Stomach (tissue), 19 donors: ENCODE measurements at places on chromosomes 4 and X. TPM values are rescaled to one million over a fixed set of nuclear protein-coding genes. Genes with fewer than 3 reads are reported as not detected.

GRCh38 chr4:76515975-76516843 lies 81.2 kb downstream of the SHROOM3 start:
- no peaks in the 10 kb centered on the region for H3K36me3 ChIP-seq
- H3K27ac ChIP-seq = no peak overlapping the region
- DNase-seq = no peak
- H3K4me3 ChIP-seq = no peak overlapping the region
- no peaks in the 10 kb centered on the region for H3K27me3 ChIP-seq
- no peaks in the 10 kb centered on the region for H3K4me1 ChIP-seq

GAGE2A gene
- not detected for total RNA-seq

GRCh38 chrX:130378024-130378669 lies 7.3 kb downstream of the GPR119 start:
- DNase-seq = no peak
- H3K27me3 ChIP-seq = no peaks in the 10 kb centered on the region
- no peaks in the 10 kb centered on the region for H3K4me1 ChIP-seq

GRCh38 chr4:107468812-107469211 lies 251.2 kb downstream of the PAPSS1 start:
- H3K36me3 ChIP-seq = no peaks in the 10 kb centered on the region
- no peaks in the 10 kb centered on the region for H3K27me3 ChIP-seq
- H3K27ac ChIP-seq = no peak overlapping the region
- no peak overlapping the region for H3K4me3 ChIP-seq
- no peaks in the 10 kb centered on the region for H3K4me1 ChIP-seq

DNA sequence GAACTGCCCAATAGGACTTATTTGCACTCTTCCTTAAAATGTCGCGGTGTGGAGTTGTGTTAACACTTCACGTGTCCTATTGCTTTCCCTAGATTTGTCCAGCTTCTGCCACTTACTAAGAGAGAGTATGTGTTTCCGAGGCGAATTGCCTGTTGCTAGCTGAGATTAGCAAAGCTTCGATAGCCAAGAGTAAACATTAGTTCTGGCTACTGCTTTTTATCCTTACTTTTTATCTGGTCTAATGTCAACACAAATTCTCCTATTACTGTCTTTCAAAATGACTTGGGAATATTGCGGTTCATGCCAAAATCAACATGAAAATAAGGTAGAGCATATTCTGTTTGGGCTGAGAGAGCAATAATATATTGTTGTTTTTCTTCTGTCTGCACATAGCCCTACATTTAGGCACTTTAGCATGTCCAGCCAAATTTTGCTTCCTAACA lies 90.4 kb upstream of the VEGFC start:
- H3K27me3 ChIP-seq = no peaks in the 10 kb centered on the region
- no peaks in the 10 kb centered on the region for H3K36me3 ChIP-seq
- no peak overlapping the region for H3K27ac ChIP-seq
- H3K4me1 ChIP-seq = peaks cover 11% of the 10 kb centered on the region
- no peak for DNase-seq

DNA sequence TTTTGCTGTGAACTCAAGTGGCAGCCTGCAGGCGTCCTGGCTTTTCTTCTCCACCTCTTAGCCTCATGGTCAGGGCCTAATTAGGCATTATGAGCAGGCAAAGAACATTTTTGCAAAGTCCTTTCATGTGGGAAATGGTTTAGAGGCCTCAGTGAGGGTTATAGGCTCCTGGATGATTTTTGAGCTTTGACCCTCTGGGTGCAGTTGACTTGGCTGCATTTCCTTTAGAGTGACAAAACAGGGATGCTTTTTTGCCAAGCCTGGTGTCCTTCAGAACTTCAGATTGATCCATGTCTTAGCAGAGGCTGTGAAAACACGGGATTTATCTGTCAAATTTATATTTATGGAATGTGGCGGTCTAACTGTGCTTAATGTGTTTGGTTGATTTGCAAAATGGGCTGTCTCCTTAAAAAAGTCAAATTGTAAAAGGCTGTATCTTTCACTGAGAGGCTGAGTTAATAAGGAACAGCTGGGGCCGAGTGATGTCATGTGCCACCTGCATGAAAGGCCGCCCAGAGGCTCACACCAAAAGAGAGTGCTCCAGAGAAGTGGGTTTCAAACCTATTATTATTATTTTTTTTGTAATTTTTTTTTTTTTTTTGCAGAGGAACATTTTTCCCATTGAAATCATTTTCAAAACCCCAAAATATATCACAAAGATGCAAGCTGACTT lies 192.2 kb upstream of the ARX start:
- H3K27ac ChIP-seq = no peak overlapping the region
- no peaks in the 10 kb centered on the region for H3K27me3 ChIP-seq
- H3K4me3 ChIP-seq = no peak overlapping the region
- DNase-seq = no peak
- no peaks in the 10 kb centered on the region for H3K4me1 ChIP-seq

CLNK gene
- total RNA-seq = 1.3 TPM

GRCh38 chr4:119136546-119136945 lies 914 bp downstream of the MYOZ2 start:
- H3K4me3 ChIP-seq = no peak overlapping the region
- DNase-seq = no peak
- peaks cover 34% of the 10 kb centered on the region for H3K4me1 ChIP-seq
- H3K27me3 ChIP-seq = no peaks in the 10 kb centered on the region
- no peaks in the 10 kb centered on the region for H3K36me3 ChIP-seq

DNA sequence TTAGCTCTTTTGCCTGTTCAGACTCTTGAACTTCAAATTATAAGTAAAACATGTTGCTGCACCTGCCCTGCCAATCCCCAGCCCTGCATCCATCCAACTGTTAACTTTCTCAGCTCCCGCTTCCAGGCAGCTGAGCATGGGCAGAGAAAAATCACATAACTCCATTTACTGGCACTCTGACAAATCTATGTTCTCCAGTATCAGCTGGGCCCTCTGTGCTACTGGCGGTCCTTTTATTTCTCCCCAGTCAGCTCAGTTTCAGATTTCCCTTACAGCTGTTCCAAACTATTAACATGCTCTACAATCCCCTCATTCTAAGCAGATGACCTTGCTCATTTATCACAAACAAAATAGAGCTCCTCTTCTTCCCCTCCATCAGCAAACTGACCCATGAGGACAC lies 240.4 kb upstream of the TET2 start:
- H3K4me3 ChIP-seq = no peak overlapping the region
- no peaks in the 10 kb centered on the region for H3K36me3 ChIP-seq
- no peak for DNase-seq
- no peaks in the 10 kb centered on the region for H3K27me3 ChIP-seq

GRCh38 chr4:38752372-38752940 lies 30.3 kb downstream of the TLR10 start:
- H3K36me3 ChIP-seq = no peaks in the 10 kb centered on the region
- no peaks in the 10 kb centered on the region for H3K27me3 ChIP-seq
- peaks cover 22% of the 10 kb centered on the region for H3K4me1 ChIP-seq

DNA sequence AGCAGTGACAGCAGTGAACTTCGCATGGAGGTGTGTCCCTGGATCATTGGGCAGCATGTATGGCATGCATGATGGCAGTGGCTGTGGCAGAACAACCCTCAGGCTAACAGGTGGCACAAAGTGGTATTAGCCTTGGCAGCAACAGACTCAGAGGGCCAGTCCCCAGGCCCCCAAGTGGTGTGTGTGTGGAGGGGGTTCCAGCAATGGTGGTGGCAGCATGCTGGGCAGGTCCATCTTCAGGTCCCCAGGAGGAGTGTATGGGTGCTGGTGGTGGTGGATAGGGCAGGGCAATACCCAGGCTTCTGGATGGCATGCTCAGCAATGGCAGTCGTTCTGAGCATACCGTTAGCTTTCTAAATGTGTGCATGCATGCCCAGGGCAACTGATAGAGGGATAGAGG lies 923.7 kb downstream of the PDHA2 start:
- H3K36me3 ChIP-seq = no peaks in the 10 kb centered on the region
- no peaks in the 10 kb centered on the region for H3K27me3 ChIP-seq
- no peak overlapping the region for H3K4me3 ChIP-seq
- H3K27ac ChIP-seq = no peak overlapping the region
- no peaks in the 10 kb centered on the region for H3K4me1 ChIP-seq

TLR2 gene
- total RNA-seq = 0.29 TPM

DNA sequence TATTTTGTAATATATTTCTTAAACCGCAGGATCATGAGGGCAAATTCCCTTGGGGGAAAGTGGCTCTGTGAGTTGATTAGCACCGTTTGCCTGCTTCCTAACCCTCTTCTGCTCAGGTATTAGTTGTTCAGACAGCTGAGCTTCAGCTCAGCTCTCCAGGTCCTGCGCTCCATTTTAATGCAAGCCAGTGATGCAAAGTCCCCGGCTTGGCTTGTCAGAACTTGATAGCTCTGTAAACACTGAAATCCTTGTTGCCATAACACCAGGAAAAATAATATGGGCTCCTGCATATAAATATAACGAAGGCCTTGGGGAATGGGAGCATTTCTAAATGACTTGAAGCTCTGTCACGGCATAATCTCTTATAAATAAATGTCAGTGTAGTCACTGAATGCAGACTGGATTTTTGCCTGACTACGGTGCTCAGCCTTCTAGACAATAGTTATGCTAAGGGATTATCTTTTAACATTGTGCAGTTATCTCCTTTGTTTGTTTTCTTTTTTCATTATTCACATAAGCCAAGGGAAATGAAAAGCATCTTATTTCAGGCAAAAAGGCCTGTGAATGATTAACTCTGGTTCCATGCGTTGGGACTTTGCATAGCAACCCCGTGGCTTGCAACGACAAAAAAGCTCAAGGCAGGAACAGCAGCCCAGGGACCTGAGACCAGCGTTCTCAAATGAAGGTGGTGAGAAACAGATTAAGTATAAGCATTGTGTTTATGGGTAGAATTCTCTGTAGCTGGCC lies 253.2 kb downstream of the SPRY1 start:
- H3K36me3 ChIP-seq = no peaks in the 10 kb centered on the region
- no peaks in the 10 kb centered on the region for H3K27me3 ChIP-seq
- DNase-seq = peak; percentile 49

DNA sequence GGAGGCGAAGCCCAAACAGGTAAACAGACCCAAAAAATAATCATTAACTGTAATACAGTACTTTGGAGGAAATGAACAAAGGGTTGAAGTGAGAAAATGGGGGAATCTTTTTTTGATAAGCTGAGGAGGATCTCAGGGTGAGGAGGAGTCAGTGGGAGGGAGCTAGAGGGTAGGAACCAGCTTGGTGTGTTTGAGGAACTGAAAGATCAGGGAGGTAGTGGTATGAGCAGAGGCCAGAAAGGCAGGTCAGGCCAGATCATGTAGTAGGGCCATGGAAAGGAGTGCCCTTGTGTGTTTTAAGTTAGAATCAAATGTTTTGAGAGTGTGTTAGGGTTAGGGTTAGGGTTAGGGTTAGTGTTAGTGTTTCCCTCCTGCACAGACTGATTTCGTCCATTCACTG lies 48.8 kb downstream of the PPP2R2C start:
- no peak overlapping the region for H3K4me3 ChIP-seq
- no peaks in the 10 kb centered on the region for H3K4me1 ChIP-seq
- DNase-seq = no peak
- no peak overlapping the region for H3K27ac ChIP-seq
- H3K27me3 ChIP-seq = no peaks in the 10 kb centered on the region
- H3K36me3 ChIP-seq = no peaks in the 10 kb centered on the region

GRCh38 chrX:71998836-71999509 lies 88.3 kb downstream of the NHSL2 start:
- H3K27me3 ChIP-seq = peaks cover 11% of the 10 kb centered on the region
- peak; percentile 44 for DNase-seq
- H3K4me1 ChIP-seq = no peaks in the 10 kb centered on the region
- no peak overlapping the region for H3K27ac ChIP-seq
- no peak overlapping the region for H3K4me3 ChIP-seq
- H3K36me3 ChIP-seq = no peaks in the 10 kb centered on the region

P2RY4 gene
- total RNA-seq = 0.89 TPM

DNA sequence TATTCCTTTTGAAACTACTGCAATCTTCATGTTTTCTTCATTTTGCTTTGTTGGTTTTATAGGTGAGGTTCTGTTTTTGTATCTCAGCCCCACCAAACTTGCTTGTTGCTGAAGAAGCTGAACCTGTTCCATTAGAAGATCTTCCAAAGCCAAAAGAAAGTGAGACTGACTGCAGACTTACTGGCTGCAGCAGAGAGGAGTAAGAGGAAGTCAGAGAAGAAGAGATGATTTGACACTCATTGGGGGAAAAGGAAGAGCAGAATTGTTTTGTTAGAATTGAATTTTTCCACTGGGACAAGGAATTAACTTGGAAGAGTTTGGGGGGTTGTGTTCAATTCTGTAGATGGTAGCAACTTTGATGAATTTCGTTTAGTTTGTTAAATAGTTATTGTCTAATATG lies 3.1 kb downstream of the TEX13D start:
- H3K4me3 ChIP-seq = no peak overlapping the region
- H3K4me1 ChIP-seq = no peaks in the 10 kb centered on the region
- H3K27ac ChIP-seq = no peak overlapping the region
- no peaks in the 10 kb centered on the region for H3K36me3 ChIP-seq
- H3K27me3 ChIP-seq = no peaks in the 10 kb centered on the region
- no peak for DNase-seq

GRCh38 chrX:100083211-100083610 lies 326.9 kb downstream of the PCDH19 start:
- no peaks in the 10 kb centered on the region for H3K4me1 ChIP-seq
- no peak for DNase-seq
- no peaks in the 10 kb centered on the region for H3K36me3 ChIP-seq
- H3K27me3 ChIP-seq = no peaks in the 10 kb centered on the region
